ENCODE measurements at places on chromosomes 4 and X.

GRCh38 chr4:6394671-6395081, 77.7 kb downstream of the PPP2R2C start:
- DNase-seq: no peak

DNA sequence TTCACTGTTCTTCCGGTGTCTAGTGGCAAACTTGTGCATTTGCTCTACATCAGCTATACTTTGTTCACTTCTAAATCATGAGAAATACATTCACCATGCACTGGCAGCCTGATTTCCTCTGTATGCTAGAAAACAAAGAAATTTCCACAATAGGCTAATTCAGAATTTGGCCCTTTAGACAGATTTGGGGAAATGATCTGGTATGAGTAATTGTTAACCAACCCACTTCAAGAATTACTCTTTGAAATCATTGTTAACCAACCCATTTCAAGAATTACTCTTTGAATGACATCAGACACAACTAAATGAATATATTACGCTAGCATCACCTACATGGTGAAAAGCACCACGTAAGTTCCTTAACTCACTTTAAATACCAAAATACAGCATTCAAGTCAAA, 14.6 kb downstream of the APBB2 start:
- DNase-seq: no peak

- no peak for DNase-seq
Observed at GRCh38 chrX:101478366-101478765, 6.9 kb upstream of the ARMCX4 start.

DNA sequence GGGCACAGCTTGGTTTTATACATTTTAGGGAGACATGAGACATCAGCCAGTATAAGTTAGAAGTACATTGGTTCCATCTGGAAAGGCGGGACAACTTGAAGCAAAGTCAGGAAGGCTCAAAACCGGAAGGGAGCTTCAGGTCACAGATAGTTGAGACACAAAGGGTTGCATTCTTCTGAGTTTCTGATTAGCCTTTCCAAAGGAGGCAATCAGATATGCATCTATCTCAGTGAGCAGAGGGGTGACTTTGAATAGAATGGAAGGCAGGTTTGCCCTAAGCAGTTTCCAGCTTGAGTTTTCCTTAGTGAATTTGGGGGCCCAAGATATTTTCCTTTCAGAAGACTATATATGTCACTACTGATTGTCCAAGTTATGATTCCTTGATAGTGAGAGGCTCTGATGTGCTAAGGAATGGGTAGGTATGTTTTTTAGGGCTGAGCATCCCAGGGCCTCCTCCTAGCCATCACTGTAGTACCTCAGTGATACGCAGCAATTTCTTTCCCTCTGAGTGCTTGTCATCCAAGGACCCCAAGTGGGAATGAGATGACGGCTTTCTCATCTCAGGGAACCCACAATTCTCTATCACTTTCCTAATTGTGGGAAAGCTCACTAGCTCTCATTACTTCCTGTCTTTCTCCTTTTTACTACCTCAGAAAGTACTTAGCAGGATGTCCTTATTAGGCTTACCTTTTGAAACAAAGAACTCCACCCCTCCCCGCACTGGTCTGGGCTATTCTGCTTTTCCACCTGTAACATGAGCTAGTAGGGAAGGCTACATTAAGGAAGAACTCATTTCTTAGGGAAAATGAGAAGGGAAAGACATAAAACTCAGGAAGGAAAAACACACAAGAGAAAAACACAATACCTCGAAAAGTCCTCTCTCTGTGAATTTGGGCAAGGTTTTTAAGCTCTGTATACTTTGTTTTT, 632.7 kb downstream of the RAPGEF2 start:
- no peak for DNase-seq

DNA sequence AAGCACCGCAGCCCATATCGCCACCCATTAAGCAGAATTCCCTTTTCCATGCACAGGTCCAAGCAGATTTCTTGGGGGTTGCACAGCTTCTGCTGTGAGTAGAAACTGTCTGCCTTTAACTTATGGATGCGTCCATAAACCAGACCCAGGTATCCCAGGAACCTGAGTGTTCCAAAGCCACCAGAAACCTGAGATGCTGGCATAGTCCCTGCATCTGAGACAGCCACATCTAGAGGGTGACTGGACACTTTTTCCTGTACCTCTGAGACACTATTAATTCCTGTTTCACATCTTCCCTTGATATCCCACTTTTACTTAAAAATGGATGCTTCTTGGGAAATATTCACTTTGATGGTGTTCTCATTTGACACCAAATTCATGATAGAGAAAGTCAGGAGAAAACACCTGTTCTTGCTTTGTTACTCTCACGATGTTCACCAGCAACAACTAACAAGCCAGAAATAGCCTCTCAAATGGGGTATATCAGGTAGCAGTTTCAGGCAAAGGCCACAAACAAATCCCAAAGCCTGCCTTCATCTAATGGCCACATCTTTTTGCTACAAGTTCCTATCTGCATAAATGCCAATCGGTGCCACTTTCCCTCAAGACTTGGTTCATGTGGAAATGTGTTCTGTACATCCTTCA, 45.5 kb upstream of the PRDX4 start:
- no peak for DNase-seq

DNA sequence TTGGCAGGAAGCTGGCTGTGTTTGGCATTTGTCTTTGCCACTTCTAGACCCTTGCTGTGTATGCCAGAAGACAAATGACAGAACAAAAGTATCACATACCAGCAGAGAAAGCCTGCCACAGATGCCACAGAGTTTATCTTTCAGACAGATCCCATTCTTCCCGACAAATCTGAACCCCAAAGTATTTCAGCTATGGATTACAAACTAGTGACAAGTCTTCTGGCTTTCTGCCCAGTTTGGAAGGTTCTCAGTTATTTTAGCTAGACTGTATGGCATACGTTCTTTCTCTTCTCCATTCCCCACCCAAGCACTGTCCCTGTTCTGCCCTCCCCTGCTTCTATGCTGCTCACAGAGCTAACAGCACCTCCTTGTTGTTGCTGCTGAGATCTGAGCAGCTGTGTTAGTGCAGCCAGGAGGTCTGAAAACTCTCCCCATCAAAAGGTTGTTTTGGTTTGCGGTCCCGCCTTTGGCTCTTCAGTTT, 236.7 kb downstream of the FRAS1 start:
- no peak for DNase-seq

GRCh38 chrX:17559728-17560379, 177.4 kb upstream of the SCML1 start:
- DNase-seq: no peak

GRCh38 chr4:80809039-80809729, 221.3 kb upstream of the BMP3 start:
- DNase-seq: no peak

- no peak for DNase-seq
Observed at GRCh38 chrX:140440876-140441275, 64.0 kb downstream of the SOX3 start.

- no peak for DNase-seq
Observed at GRCh38 chr4:2408401-2408958, 10.0 kb downstream of the ZFYVE28 start.

- DNase-seq: peak; percentile 42
Observed at GRCh38 chr4:140152751-140153418, 1.1 kb downstream of the MAML3 start.

DNA sequence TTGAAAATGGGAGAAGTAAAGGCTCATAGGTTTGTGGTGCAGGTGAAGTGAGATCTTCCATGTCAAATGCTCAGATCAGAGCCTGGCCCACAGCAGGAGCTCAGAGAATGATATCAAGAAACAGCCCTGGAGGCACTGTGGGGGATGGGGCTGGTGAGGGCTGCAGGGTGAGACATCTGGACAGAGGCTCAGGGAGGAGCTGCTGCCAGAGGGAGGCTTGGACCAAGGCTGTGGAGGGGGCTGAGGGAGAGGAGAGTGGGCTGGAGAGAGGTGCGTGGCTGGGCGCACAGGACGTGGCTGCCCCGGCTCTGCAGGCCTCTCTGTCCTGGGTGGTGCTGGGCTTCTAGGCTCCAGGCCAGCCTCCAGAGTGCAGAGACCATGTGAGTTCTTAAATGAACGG, 5.6 kb downstream of the SORCS2 start:
- DNase-seq: no peak

DNA sequence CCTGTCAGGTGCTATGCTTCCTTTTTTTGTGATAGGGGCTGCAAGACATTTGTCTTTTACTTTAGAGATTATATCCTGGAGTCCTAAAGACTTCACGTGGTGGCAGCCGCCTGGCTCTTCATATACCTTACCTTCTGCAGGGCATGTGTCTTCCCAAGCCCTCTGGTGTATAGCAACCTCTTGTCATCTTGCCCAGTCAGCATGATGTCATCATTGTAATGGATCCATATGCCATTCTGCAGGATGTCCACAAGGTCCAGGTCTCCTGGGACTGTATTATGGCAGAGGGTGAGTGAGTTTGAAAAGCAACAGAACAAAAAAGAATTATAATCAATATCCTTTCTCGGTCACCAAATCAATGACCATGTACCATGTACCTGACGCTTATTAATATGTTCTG, 82.2 kb upstream of the SCOC start:
- no peak for DNase-seq

DNA sequence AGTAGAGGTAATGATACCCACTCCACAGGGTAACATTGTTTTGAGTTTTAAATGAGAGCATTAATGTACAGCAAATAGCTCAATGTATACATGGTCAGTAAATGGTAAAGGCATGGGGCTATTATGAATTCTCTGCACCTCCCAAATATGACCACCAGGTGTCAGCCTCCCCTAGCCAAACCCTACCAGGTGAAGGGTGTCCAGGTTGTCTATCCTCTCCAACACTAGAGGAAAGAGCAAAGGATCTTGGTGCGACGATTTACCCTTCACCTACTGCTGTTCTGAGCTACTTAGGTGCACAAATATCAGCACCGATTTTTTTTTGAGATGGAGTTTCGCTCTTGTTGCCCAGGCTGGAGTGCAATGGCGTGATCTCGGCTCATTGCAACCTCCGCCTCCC, 26.5 kb upstream of the XIAP start:
- peak; percentile 39 for DNase-seq

DNA sequence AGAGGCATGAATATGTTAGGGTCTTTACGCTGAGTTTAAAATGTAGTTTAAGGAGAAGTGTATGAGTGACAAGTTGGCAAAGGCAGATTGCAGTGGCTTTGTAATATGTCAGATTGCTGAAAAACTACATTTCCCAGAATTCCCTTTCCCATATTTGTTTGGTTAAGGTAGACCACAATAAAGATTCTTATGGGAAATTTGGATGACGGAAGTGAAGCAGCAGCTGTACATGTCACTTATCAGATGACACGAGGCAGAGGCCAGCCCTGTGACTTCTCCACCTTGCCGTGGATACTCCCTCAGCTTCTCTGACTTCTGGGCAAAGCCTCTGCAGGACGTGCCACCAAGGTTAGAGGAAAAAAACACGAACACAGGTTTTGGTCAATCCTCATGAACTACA, 229.7 kb upstream of the DKK2 start:
- no peak for DNase-seq

GRCh38 chr4:185786422-185786821, 25.6 kb downstream of the SORBS2 start:
- no peak for DNase-seq

GRCh38 chr4:155615081-155615887, 51.4 kb upstream of the GUCY1A1 start:
- DNase-seq: no peak

- no peak for DNase-seq
Observed at GRCh38 chr4:136823020-136823419, 709.3 kb downstream of the PCDH18 start.

- no peak for DNase-seq
Observed at GRCh38 chr4:153486281-153487151, 20.4 kb downstream of the TMEM131L start.

- DNase-seq: no peak
Observed at GRCh38 chr4:185672151-185672550, 136.8 kb upstream of the PDLIM3 start.

DNA sequence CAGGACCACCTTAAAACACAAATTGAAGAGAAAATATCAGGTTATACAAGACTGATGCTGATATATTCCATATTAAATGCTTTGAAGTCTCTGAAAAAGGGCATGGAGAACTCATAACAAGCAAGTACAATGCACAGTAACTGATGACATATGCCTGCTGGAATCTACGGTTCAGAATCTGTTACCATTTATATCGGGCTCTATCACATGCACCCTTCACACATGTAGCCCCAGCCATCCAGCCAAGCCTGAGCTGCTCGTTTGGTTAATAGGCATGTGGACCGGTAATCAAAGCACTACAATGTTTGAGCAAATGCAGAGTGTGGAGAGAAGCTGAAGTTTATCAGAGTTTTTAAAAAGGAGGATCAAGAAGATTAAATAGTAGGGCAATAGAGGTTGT, 11.8 kb downstream of the COMMD8 start:
- no peak for DNase-seq

- DNase-seq: peak; percentile 3
Observed at GRCh38 chr4:80173401-80173800, 23.9 kb upstream of the PRDM8 start.

DNA sequence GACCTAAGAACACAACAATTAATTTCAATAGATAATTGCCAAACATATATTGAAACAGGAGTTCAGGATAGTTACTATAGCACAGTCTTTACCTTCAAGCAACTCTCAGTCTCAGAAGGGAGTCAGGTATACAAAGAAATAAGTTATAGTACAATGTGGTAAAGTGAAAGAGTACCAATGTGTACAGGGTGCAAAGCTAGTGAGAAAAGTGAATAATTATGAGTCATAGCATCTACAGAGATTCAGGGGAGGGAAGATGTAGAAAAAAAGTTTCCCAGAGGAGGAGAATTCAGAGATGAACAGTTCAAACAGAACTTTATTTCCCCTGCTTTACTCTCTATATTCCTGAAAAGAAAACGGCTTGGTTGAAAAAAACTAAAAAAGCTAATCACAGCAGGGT, 22.7 kb upstream of the DKK2 start:
- no peak for DNase-seq

DNA sequence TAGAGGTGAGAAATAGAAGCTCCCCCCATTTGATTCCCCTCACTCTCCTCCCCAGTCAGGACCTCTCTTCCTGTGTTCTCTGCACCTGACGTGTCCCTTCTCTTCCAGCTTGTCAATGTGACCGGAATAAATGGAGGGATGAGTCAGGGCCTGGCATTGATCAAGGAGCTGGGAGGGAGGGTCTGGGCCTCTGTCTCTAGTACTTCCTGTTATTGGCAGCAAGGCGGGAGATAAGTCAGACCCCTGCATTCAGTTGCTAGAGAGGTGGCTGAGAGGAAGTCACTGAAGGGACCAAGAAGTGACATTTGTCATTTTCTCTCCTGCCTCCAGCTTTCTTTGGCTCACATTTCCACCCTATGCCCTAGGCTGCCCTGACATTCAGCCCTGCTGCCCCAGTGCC, 35.1 kb upstream of the ZNF41 start:
- no peak for DNase-seq

- no peak for DNase-seq
Observed at GRCh38 chr4:101211146-101211553, 136.2 kb downstream of the PPP3CA start.

GRCh38 chr4:184416913-184417734, 57.2 kb downstream of the IRF2 start:
- peak; percentile 1 for DNase-seq

- no peak for DNase-seq
Observed at GRCh38 chr4:165454426-165454825, 75.6 kb downstream of the CPE start.

DNA sequence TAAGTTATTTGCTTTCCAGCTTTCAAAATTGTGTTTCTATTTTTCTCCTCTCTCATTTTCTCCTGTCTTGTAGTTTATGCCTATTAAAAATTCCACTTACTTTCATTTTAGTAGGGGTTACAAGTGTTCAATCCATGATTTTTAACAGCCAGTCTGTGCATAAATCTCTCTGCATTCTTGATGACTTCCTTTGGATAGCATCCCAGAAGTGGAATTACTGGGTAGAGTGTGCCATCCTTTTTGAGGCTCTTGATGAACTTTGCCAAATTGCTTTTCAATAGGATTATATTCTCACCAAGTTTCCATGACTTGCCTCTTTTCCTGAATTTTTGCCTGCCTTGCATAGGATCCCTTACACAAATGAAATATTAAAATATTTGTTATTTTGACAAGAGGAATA, 58.5 kb downstream of the DIPK2B start:
- no peak for DNase-seq

All from effector CD8-positive, alpha-beta T cell (primary cell).